ENCODE measurements at places on chromosomes 5 and 9.

DNA sequence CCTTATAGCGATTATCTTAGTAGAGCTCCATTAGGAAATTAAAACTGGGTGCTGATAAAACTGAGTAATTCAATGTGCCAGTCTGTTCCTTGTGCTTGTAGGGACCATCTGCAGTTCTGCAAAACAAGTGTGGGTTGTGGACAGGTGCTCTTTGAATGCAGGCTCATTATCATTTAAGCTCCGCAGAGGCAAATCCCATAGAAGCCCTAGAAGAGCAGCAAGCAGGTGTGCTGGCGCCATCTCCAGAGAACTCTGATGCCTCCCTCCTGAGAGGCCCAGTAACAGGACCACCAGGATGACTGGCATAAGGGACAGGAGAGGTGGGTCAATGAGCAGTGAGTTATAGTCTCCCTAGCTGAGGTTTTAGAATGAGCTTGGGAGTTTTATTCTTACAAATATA is 1342.4 kb upstream of the DMAC1 start:
- DNase-seq = no peak

- no peak for DNase-seq
These were observed 4.6 kb upstream of the RASEF start for GRCh38 chr9:83067579-83067978.

DNA sequence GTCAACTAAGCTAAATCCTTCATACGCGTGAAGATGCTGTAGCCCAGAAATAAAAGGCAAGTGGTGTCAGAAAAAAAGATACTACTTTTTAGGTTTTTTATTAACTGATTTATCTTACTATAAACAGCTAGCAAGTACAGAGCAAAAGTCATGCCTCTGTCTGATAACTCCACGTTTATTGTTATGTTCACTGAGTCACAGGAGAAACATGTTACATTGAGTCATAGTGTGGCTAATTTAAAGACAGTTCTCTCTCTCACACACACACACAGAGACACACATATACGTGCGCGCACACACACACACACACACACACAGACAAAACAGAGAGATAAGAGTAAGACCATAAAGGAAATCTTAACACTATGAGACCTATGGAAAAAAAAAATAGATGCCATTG is 770.0 kb upstream of the CDH10 start:
- DNase-seq = no peak

DNA sequence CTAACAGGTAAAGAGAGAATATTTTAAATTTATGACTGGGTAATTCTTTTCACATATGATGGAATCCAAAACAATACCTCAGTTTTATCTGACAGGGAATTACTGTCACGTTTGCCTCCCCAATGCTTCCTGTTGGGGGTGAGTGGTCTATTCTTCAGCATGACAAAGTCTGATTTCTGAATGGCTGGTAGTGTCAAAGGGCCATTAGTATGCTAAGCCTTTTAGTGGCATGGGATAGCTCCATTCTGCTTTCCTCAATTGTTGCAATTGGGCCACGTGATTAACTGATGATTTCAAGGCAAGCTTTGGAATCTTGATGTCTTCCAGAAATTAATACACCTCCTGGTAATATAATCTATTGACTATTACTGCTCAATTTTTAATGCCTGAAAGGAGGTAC is 14.7 kb upstream of the NDUFS4 start:
- no peak for DNase-seq

DNA sequence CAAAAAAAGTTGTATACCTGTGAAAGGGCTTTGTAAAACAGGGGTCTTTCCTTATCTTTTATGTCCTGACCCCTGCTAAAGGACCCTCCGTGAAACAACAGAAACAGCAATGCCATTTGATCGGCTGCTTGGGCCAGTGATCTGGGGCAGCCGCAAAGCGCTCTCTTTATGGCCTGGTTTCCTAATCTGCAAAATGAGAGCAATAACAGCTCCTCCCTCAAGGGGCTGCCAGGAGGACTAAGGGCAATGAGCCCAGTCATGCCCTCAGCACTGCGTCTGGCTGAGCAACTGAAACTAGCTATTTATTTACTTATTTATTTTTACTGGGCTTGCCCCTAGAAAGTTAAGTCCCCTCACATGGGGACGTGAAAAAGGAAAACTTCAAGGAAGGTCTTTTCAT is 18.3 kb downstream of the CMBL start:
- DNase-seq = no peak

GRCh38 chr9:106076711-106077110 is 382.4 kb downstream of the TMEM38B start:
- DNase-seq = no peak

GRCh38 chr5:139403418-139403786 is 487 bp downstream of the SPATA24 start:
- no peak for DNase-seq

- DNase-seq = no peak
These were observed 4.6 kb downstream of the MORN5 start for GRCh38 chr9:122164286-122164685.

DNA sequence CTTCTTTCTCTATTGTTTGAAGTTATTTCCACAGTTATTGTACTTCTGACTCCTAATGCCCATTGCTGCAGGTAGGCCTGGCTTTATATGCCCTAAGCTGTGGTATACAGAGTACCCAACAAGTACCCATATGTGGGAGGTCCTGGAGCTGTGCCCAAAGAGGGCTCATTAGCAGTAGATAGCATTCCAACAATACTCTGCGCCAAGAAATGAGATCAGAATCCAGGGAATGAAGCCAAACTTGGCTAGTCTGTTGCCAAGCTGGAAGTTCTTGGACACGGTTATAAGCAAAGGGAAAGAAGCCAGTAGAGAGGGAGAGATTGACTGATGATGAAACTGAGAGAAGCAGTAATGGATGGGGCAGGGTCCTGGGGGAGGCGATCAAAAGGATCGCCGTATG is 29.7 kb upstream of the FAM169A start:
- DNase-seq = no peak

DNA sequence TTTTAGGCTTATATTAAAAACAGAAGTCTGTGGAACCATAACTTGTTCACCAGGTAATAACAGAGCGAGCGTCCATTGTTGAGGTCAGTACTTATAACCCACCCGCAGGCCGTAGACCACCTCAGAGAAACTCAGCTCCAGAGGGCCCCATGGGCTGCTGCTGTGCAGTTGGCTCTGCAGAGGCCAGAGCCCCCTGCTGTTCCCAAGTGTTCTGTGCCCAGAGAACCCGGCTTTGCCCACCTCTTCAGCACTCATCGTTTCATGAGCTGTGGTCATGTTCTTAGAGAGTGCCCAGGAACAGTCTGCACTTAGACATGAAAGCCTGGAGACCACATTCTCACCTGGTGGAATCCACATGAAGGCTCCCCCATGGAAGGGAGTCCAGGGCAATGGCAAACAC is 50.4 kb upstream of the SLC2A8 start:
- no peak for DNase-seq

DNA sequence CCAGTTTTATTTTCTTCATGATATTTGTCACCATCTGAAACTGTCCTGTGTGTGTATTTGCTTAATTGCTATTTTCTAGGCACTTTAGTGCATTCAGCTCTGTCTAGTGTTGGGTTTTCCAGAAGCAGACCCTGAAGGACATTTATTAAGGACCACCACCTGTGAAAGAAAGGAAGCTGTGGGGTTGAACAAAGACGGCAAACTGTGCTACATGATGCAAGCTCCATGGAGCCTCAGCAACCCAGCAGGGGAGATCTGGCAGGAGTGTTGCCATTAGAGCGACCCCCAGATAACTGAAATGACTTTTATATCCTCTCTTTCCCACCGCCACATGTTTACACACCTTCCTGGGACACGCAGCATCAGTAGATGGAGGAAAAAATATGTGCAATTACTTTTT is 125.5 kb downstream of the GABRB2 start:
- DNase-seq = no peak

DNA sequence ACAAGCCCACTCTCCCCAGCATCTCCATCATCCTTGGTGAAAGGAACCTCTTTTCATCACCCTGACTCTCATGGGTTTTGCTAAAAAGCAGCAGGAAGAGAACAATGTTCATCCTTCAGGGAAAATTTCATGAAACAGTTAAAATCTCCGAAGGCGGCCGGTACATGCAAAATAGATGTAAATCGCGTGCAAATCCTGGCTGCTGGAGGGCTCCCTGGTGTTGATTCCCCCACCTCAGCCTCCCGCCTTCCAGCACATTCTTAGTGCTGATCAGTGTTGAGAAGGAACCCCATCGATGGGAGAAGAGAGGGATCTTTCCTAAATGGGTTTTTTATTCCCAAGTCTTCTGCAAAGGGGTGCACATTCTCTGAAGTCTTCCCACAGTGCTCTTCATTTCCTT is 8.7 kb upstream of the GFI1B start:
- no peak for DNase-seq

- DNase-seq = no peak
These were observed 146.1 kb downstream of the CAAP1 start for GRCh38 chr9:26746357-26747072.

GRCh38 chr9:77261605-77262004 is 84.3 kb downstream of the VPS13A start:
- DNase-seq = no peak

DNA sequence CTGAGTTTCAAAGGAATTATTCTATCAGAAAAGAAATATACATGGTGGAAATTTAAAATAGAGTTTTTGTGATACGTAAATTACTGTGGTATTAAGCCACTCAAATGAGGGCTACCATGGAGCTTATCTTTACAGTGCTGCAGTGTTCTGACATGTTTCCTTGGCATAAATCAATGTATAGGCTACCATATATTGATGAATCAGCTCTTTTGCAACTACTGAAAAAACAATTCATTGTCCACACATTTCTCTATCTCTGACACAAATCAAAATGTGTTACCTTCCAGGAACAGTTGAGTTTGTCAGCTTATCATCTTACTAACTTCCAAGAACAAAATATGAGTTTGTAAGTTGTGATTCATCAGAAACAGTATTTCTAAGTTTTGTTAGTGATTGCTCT is 140.3 kb upstream of the CDH18 start:
- no peak for DNase-seq

- DNase-seq = no peak
These were observed 93.6 kb downstream of the DTWD2 start for GRCh38 chr5:118894709-118895108.

GRCh38 chr5:57858905-57859304 is 376.3 kb upstream of the ACTBL2 start:
- no peak for DNase-seq

- no peak for DNase-seq
These were observed 98.6 kb upstream of the ADAMTS19 start for GRCh38 chr5:129361441-129362025.

- DNase-seq = no peak
These were observed 21.8 kb upstream of the RNF145 start for GRCh38 chr5:159231167-159231566.

- DNase-seq = no peak
These were observed 76.9 kb downstream of the LIX1 start for GRCh38 chr5:97065475-97065874.

All from smooth muscle cell of the brain vasculature (primary cell).